ENCODE measurements at places on chromosomes 5 and 9.
A peak's percentile ranks its signal among the peaks of the same experiment; 100 is the strongest.

GRCh38 chr9:37292896-37293295, 129.6 kb upstream of the GRHPR start:
- no peak for DNase-seq

GRCh38 chr9:27668280-27668679, 95.0 kb upstream of the C9orf72 start:
- DNase-seq, result no peak

GRCh38 chr5:111551161-111551560, 38.8 kb upstream of the STARD4 start:
- DNase-seq, result no peak

DNA sequence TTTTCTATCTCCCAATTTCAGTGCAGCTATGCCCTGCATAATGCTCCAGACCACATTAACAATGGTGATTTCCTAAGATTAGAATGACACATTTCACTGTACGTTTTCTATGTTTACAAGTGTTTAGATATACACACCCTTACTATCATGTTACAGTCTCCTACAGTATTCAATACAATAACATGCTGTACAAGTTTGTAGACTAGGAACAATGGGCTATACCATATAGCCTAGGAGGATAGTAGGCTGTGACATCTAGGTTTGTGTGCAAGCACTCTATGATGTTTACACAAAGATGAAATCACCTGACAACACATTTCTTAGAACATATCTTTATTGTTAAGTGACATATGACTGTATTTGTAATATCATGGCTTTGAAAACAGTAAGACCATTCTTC, 1435.6 kb upstream of the NUDT12 start:
- DNase-seq, result no peak

DNA sequence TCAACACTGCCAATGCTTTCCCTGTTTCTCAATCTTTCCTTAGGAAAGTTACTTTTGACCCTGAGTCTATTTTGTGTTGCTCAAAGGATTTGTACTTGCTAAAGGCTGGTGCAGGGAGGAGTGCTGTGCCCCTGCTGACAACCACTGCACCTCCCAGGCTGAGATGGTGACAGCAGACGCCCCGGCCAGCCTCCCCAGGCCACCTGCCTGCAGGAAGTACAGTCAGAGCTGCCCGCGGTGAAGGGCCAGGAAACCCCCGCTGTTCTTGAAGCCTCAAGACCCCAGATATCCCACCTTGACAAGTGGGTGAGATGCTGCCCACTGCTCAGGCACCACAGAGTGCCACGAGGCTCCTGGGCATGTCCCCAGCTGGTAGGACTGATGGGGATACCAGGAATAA, 44.2 kb upstream of the CKMT2 start:
- DNase-seq, result no peak

GRCh38 chr5:62707131-62707530, 128.5 kb downstream of the LRRC70 start:
- DNase-seq, result no peak

- DNase-seq, result no peak
These were observed 311.3 kb downstream of the TUSC1 start for GRCh38 chr9:25366906-25367305.

DNA sequence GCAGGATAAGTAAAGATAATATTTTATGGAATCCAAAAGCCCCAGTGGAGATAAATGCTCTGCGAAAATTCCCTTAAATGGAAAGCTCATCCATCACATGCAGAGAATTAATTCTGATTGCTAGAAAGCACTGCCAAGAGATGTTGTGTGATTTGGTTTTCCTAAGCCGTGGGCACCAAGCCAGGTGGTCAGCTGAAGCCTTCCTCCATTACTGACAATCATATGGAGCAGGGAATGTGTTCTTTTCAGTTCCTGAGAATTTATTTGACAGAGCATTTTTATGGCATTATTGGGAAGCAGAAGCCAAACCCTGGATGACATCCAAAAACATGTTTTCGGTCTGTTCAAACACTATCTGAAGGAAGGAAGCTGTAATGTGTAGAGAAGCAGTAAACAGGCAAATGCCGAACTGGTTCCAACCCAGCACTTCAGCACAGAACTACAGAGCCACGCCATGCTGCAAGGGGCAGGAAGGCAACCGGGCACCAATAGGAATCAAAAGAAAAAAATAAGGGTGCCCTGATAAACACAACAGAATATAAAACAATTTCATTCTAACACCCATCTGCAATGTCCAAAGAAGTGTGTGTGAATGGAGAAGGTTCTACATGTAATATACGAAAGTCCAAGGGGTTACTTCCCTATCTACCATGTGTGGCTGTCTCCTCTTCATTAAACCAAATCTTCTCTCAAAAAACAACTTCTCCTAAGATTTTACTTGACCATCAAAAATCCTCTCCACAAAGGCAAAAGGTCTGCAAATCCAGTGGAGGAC, 12.3 kb downstream of the ARSB start:
- peak; percentile 82 for DNase-seq

DNA sequence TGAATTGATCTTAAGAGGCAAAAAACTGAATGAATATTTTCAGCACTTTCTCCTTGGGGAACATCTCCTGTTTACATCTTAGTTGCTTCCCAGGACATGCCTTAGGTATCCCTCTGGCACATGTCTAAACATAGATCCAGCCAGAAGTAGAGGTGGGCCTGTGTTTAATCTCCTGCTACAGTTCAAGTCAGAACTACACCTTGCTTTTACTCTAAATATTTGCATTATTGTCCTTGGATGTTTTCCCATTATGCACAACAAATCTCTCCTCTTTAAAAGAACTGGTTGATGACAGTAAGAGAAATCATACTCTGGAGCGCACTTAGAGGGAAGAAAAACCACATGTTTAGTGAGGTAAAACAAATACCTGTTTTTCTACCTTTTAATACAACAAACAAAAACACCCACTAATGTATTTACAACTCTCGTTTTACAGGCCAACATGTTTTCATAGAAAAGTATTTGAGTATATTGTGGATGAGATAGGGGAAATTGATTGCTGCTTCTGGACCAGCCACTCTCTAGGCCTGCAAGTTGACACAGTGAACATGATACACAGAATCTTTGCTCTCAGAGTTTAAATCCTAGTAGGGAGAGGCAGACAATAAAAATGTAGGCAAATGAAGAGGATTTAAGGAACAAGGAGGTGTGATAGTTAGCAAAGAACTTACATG, 32.3 kb downstream of the TNFAIP8 start:
- DNase-seq, result no peak

GRCh38 chr5:179403426-179404147, 58.3 kb upstream of the ADAMTS2 start:
- no peak for DNase-seq

- DNase-seq, result no peak
These were observed 18.1 kb downstream of the FYB1 start for GRCh38 chr5:39201160-39201780.
